Foreskin keratinocyte (primary cell): ENCODE measurements at places on chromosomes 6 and 20. TPM values are rescaled to one million over a fixed set of nuclear protein-coding genes. Genes with fewer than 3 reads are reported as not detected.

GRCh38 chr6:142771162-142771561, 173.8 kb downstream of the HIVEP2 start:
- DNase-seq, result no peak

DNA sequence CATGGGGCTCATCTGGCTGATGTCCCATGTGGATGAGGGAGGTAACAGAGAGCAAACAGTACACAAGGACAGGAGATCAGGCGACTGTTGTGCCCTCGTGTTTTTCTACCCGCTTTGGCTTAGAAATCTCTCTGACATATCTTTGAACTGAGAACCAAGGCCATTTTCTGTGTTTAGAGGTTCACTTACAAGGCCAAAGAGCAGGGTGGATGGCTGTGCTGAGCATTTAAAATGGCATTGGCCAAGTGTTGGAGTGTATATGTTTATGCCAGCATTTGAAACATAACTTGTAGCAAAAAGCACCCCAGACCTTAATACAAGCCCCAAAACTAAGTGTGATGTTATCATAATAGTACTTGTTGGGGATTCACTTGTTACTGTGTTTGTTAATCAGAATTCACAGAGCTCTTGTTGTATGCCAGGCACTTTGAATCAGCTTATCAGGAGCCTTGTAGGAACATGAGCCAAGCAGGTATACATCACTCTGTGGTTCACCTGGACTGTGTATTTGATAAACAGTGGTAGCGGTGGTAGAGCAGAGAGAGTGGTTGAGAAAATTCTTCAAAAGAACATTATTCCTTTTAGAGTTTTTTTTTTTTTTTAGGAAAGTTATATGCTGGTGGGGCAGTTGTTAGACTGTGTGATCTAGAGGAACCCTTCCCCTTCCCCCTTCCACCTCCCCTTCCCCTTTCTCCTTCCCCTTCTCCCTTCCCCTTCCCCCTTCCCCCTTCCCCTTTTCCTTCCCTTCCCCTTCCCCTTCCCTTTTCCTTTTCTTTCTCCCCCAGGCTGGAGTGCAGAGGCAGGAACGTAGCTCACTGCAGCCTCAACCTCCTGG, 71.3 kb downstream of the ATRN start:
- DNase-seq, result no peak

GRCh38 chr6:34246563-34247391, 2.0 kb downstream of the SMIM29 start:
- DNase-seq, result no peak

DNA sequence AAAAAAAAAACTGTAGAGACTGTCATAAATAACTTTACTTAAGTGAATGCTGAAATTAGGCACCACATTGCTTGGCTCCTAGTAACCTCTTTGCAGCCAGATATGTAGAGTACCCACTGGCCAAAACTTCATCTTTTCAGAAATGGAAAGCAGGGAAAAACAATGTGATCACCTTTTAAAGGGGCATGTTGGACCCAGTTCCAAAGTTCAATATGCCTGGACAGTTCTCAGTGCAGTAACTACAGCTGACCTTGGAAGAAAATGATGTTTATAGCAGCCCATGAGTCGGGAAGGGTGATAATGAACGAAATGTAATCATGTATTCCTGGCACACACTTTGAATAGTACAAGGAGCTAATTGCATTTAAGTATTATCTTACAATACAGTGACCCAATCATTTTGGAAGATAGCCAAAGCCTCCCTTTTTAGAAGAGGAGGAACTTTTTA, 93.6 kb upstream of the TAB2 start:
- DNase-seq, result no peak

DNA sequence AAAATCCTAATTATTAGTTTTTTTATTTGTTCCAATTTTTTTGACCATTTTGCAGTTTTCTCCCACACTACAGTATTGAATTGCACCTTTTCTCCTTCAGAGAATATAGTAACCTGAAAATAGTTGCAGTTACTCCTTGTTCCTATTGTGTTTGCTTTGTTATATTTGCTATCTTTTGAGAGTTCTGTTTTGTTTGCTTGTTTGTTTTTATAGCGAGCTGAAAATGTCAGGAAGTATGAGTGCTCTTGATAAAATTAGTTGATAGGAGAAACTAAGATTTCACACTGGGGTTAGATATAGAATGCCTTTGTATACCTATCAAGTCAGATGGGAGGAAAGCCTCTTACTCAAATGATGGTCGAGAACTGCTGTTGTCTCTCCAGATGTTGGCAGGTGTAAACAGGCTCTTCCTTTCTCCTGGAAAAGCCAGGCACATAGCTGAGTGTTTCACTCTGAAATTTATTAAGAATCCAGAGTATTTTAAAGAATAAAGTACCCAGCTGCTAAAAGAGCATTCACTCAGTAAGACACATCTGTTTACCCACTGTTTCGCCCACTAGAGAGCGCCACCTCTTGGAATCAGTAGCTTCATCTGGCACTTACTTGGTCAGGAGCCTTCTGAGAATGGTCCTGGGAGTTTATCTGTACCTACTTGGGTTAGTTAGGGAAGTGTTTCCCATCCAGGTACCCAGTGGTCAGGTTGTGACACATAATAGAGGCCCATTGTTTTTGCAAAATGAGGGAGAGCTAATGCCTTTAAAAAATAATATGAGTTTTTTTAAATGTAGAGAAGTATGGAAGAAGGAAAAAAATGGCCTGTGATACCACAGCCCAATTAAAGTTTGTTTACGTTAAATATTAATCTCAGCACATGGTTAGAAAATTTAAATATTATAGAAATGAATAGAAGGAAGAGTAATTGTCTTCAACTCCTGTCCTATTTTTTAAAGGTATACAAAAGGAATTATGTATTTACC, 11.2 kb downstream of the NT5DC1 start:
- no peak for DNase-seq

DNA sequence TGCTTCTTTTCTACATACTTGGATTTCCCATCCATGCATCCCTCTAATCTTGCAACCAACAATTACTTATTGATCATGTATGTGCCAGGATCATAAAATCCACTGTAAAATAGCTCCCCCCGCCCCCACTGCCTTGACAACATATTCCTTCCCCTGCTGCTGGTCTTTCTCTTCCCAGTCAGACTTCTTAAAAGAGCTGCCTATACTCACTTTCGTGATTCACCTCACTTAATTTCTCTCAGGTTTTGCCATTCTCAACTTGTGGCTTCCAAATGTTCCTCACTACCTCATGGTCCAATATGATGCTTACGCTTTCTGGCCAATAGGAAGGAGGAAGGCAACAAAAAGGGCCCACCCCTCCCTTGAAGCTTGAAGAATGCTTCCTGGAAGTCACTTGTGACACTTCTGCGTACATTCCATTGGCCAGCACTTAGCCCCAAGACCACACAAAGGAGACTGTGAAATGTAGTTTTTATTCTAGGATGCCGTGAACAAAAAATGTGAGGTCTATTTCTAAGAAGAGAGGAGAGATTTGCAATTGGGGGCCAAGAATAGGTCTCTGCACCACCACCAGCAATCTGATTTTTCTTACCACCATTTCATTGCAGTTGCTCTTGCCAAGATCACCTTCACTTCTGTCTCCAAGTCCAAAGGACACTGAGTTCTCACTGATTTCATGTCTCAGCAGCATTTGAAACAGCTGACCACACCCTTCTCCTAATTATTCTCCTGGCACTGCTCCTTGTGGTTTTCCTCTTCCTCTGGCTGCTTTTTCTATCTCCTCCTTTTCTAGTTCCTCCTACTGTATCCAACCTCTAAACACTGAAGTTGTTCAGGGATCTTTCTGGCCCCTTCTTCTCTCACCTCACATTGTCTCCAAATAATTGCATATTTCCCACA, 30.8 kb downstream of the CD164 start:
- DNase-seq, result no peak

GRCh38 chr20:59939879-59940128, 301 bp downstream of the PPP1R3D start:
- DNase-seq, result no peak

DNA sequence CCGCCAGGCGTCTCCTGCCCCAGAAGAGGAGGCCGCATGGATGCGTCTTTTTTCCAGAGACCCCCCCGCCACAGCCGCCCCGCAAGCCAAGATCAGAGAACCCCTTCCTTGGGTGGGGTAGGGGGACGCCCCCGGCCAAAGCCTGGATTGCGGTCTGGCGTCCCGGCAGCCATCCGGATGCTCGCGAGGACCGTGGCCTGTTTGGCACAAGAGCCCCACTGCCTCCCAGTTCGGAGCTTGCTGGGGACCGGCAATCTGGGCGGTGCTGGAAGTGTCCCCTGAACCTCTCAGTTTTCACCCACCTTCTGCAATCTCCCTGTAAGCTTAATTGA, 924 bp downstream of the FAM162B start:
- no peak for DNase-seq

- peak; percentile 54 for DNase-seq
These were observed 324.5 kb downstream of the SOX4 start for GRCh38 chr6:21918041-21918440.

DNA sequence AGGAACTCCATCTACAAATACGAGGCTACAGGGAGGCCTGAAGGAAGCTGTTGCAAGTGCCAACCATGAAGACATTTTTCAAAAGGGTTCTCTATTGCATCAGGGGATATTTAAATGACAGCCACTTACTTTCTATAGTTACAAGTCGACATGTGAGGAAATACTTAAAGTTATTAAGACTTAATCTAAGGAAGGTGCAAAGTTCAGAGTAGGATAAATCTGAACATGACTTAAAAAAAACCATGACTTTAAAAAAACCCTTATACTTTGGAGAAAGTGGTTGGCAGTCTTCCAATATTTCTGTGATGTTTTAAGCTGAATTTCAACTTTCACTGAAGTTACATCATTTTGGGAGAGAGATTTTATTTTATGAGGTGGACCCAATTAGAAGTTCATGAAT, 56.3 kb upstream of the EMILIN3 start:
- no peak for DNase-seq

DNA sequence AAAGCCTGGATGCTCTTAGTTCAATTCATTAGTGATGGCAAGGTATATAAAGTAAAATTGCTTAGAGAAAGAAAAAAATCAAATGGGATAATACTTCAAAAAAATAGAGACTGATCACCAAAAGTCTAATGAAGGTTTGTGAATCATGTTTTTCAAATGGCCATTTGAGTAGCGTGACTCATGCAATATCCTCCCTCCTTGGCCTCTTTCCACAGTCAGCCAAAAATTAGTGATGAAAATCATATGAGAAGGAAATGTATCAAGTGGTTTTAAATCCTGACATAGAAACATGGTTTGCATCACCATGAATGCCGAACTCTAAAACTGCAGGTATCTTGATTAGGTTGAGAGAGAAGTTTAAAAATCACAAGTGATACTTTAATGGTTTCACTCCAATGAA, 1.2 kb upstream of the COL19A1 start:
- peak; percentile 50 for DNase-seq

- DNase-seq, result no peak
These were observed 246.8 kb upstream of the KCNG1 start for GRCh38 chr20:51269671-51270070.

GRCh38 chr6:24960991-24961475, 25.3 kb upstream of the RIPOR2 start:
- no peak for DNase-seq

- peak; percentile 22 for DNase-seq
These were observed 1.4 kb upstream of the HLA-G start for GRCh38 chr6:29826271-29826670.

DNA sequence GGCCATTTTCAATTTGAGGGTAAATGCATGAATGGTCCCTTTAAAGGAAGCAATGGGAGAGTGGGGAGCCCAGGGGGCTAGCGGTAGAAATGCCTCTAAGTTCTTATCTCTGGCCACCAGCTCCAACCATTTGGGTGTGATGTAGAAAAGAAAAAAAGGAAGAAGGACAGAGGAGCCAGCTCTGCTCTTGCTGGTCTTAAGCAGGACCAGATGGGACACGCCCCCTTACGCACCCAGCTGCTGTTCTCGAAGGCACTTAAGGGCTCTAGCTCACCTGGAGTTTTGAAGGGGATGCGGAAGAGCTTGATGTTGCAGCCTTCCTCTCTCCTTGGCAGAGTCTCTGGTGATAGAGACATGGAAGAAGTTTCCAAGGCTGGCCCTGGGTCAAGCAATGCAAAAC, 59.5 kb upstream of the RNF144B start:
- no peak for DNase-seq

- no peak for DNase-seq
These were observed 12.9 kb upstream of the ARMC2 start for GRCh38 chr6:108835218-108835850.

DNA sequence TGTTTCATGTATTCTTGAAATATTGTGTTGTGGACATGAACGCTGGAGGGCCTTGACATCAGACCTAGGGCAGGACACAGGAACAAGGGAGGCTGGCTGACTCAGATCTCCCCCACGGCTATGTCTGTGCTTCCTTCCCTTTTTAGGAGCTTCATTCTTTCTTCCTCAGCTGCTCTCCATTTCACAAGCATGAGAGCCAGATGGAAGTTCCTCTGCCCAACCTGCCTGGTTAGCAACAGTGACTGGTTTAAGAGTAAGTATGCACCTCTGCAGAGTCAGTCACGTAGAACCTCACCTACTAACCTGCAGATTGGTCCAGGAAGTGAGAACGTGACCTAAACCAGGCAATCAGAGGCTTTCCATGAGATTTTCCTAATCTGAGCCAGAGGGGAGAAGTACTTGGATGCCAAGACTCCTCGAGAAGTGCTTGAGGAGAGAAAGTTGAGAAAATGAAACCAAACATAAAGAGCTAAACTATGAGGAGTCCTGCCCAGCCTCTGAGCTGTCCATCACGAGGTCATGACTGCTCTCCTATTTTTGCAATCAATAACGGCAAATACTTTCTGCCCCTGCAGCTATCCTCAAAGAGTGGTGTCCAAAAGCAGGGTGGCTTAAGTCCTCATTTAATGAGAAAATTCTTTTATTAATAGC, 465.2 kb upstream of the CITED2 start:
- peak; percentile 30 for DNase-seq

GRCh38 chr6:51930602-51931001, 156.8 kb downstream of the PKHD1 start:
- DNase-seq, result no peak

DNA sequence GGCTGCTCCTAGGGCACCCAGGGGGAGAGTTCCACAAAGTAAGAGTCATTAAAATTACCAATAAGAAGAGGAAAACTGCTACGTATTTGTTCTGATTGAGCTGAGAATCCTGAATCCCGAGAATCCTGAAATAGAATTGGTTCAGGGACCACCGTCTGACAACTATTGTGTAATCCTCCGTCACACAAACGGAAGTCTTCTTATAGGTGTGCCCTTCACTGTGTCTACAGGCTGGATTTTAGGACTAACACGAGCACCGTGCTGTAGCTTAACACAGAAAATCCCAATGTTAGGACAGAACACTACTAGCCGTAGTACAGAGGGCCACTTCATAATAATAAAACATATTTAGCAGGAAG, 50.6 kb upstream of the RNF182 start:
- DNase-seq, result no peak

- DNase-seq, result no peak
These were observed 36.1 kb upstream of the FAM210B start for GRCh38 chr20:56322681-56323080.

- DNase-seq, result peak; percentile 66
These were observed 12.4 kb upstream of the DEK start for GRCh38 chr6:18276610-18277236.

SCGN gene
- total RNA-seq, result not detected in 2 replicates

CST7 gene
- not detected in 2 replicates for total RNA-seq

NHLRC1 gene
- 1.7 and 2.1 TPM in 2 replicates for total RNA-seq

NNAT gene
- total RNA-seq, result 0.54 and 0.88 TPM in 2 replicates

LY6G5B gene
- total RNA-seq, result 4.3 and 4.8 TPM in 2 replicates

OR2B6 gene
- total RNA-seq, result not detected in 2 replicates

OLIG3 gene
- not detected in 2 replicates for total RNA-seq

GPSM3 gene
- total RNA-seq, result 12.3 and 13.2 TPM in 2 replicates

CAP2 gene
- total RNA-seq, result 5.6 and 7.4 TPM in 2 replicates

IMPG1 gene
- not detected in 2 replicates for total RNA-seq

CDH4 gene
- 11.2 and 12.8 TPM in 2 replicates for total RNA-seq

ENPP1 gene
- 1.3 and 1.6 TPM in 2 replicates for total RNA-seq

PCIF1 gene
- 14.6 and 17.2 TPM in 2 replicates for total RNA-seq

RNF39 gene
- total RNA-seq, result 3.2 and 3.6 TPM in 2 replicates

TMC2 gene
- total RNA-seq, result not detected in 2 replicates

SYNDIG1 gene
- not detected in 2 replicates for total RNA-seq
